ENCODE measurements at places on chromosomes 2 and 18. TPM values are rescaled to one million over a fixed set of nuclear protein-coding genes. Genes with fewer than 3 reads are reported as not detected.
A peak's percentile ranks its signal among the peaks of the same experiment; 100 is the strongest.

- no peak for DNase-seq
Measured at GRCh38 chr2:217979151-217979811, 23.5 kb downstream of the TNS1 start.

The RPRD1A gene
- total RNA-seq = 82.6 TPM

The LMAN1 gene
- total RNA-seq = 157 TPM

DNA sequence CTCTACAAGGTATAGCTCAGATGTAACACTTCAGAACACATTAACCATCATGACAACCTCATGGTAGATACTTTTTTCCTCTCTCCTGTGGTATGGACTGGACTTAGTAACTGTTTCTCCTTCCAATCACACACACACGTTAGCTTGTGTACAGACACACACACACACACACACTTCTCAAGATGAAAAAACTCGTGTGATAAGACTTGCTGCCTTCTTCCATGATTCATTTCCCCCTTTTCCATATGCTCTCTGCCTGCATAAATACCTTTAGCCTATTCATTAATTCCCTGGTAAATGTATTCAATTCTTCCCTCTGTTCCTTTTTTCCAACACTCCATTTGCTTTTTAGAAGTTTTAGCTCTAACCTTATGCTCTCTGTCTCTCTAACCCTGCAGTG lies 118.9 kb upstream of the TANK start:
- no peak for DNase-seq

DNA sequence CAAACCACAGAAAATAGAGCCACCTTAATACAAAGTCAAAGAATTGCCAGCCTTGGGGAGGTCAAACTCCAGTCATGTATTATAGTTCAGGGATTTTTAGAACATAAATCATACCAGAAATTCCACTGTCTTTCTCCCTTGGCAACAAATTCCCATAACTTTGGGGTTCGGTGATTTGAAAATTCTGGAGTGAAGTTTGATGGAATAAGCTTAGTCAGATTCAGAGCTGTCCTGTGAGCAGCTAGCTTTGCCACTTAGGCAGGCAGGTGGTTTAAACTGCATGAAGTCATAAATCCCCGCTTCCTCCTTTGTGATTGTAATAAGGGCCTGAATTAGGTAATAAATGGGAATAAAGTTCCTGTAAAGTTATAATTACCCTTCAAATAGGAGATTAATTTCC lies 457.0 kb upstream of the HNMT start:
- DNase-seq = no peak

DNA sequence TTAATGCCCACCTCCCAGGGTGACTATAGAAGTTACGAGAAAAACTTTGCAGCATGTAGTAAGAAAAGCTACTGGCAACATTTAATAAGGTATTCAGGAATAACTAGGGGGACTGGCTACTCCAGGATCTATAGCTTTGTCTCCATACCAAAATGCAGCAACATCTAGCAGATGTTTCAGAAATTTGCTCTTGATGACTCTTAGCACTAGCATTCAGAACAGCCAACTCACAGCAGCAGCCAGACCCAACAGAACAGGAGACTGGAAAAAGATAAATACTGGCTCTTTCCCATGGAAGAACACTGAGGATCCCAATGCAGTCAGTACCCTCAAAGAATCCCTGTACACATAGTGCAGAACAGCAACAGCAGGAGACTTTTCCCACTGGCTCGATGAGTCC lies 105.0 kb downstream of the PRKRA start:
- DNase-seq = no peak

The SCRN3 gene
- total RNA-seq = 20.0 TPM

GRCh38 chr2:219181531-219181930 lies 3.5 kb downstream of the RETREG2 start:
- no peak for DNase-seq

GRCh38 chr2:96145036-96145847 lies at the start of gene DUSP2:
Gene DUSP2, minus strand, starts transcription at chr2:96145440. Its CDS starts 86 bp downstream, at chr2:96145354.
- DNase-seq = peak; percentile 31
